ENCODE measurements at places on chromosomes 6 and 20.

DNA sequence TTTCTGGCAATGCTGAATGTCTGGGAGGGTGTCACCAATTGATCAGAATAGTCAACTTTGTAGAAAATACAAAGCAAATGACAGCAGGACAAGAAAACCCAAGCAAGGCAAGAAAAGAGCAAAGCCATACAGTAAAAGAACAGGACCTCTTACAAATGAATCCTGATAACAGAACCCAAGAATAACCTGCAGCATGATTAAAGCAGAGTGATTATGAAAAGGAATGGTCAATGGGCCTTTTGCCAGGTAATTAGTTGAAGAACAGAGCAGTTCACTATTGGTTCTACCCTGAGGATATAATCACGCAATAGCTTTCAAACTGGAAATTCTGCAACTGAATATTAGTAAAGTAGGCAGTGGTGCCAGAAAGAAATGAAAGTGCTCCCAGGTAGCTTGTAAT lies 319.8 kb downstream of the FRK start:
- no peaks in the 10 kb centered on the region for H3K27me3 ChIP-seq

DNA sequence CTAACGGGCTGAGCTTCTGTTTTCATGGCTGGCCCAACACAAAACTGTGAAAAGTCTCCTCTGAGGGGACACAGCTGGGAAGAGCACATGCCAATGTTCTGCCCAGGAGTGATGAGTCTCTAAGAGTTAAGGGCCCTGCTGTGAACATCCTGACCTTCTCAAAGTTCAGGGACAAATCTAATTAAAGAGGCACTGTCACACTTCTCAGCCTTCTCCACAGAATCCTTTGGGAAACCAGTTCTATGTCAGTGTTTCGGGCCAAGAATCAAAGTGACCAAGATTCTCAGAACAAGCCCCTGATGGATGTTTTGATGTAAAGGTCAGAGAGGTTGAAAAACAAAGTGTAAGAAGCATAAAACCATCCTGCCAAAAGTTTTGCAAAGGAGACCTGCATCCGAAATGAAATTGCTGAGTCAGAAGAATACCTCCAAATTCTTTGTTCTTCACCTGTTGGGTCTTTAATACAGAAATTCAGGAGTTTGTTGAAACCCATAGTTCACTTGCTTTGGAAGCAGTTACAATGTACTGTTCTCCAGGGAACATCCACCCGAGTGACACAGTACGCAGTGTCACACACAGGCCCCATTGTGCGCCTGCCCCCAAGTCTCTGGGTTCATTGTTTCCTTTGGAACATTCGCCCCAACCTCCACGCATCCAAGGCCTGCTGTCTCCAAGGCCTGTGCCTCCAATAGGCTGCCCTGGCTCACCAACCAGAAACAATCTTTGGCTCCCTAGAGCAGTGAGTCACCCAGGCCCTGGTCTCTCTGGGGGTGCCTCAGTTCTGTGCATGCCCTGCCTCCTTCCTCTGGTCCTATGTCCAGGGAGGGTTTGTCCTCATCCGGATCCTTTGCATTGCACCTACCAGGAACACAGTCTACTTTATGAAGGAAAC lies 65.5 kb upstream of the QKI start:
- H3K36me3 ChIP-seq = no peaks in the 10 kb centered on the region
- no peak overlapping the region for H3K4me3 ChIP-seq
- peaks cover 7% of the 10 kb centered on the region for H3K4me1 ChIP-seq

GRCh38 chr6:52503323-52503747 lies 73.5 kb downstream of the TRAM2 start:
- H3K4me1 ChIP-seq = peaks cover 16% of the 10 kb centered on the region
- H3K27ac ChIP-seq = peak overlapping the region; percentile 99
- DNase-seq = no peak
- peaks cover 17% of the 10 kb centered on the region for H3K36me3 ChIP-seq

DNA sequence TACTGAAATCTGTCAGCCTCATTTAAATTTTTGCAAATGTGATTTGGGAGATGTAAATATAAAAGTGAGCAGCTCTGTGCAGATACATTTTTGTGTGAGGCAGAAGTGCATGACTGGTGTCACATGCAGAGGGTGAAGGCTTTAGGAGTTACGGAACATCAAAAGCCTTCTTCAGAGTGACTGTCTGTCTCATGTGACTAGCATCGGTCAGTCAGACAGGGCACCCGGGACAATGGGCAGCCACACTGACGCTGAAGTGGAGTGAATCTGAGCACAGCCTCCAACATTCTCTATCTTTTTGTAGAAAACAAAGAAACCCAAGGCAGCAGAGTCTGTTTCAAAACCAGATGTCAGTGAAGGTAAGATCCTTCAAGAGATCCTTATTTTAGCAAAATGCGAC lies 7.9 kb upstream of the FAM209A start:
- H3K36me3 ChIP-seq = peaks cover 37% of the 10 kb centered on the region
- H3K4me1 ChIP-seq = peaks cover 5% of the 10 kb centered on the region
- no peak overlapping the region for H3K27ac ChIP-seq

DNA sequence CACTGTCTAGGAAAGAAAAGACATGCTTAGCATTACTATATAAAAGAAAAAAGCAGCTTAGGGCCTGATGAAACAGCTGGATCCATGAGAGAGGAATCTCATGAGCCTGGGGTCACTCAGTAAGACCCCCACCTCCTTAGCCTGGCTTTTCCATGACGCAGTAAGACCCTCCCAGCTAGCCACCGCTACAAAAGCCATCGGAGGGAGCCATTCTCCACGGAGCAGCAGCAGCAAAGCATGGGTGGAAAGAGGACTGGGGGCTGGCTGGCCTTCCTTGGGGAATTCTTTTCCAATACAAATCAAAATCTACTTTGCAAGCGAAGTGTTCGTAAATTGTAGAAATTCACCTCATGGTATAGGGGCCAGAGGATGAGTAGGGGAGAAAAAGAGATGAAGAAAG lies 91.8 kb downstream of the SOD2 start:
- no peak for DNase-seq
- no peak overlapping the region for H3K4me3 ChIP-seq
- H3K4me1 ChIP-seq = no peaks in the 10 kb centered on the region
- H3K27me3 ChIP-seq = no peaks in the 10 kb centered on the region

- H3K27ac ChIP-seq = no peak overlapping the region
- no peaks in the 10 kb centered on the region for H3K36me3 ChIP-seq
- no peak overlapping the region for H3K4me3 ChIP-seq
- no peak for DNase-seq
These were observed 135.5 kb downstream of the MYLK4 start for GRCh38 chr6:2615251-2615650.

DNA sequence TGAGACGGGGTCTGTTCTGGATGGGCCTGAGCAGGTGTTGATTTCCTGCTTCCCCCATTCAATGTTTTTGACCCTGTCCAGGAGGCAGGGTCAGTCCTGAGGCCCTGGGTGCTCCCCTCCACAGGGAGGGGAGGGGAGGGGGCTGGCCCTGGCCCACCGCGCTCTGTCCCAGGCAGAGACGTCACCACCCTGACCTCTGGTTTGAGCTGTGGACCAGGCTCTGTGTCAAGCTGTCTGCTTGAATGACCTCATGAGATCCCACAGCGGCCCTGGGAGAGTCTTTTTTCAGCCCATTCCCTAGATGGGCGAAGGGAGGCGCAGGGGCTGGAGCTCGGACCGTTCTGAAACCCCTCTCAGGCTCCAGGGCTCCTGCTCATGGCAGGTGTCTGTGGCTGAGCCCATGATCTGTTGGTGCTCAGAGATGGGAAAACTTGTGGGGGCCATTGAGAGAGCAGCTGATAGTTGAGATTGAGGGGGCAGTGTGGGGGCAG lies 8.9 kb upstream of the LKAAEAR1 start:
- H3K4me3 ChIP-seq = no peak overlapping the region
- H3K27me3 ChIP-seq = peaks cover 32% of the 10 kb centered on the region
- no peaks in the 10 kb centered on the region for H3K4me1 ChIP-seq

DNA sequence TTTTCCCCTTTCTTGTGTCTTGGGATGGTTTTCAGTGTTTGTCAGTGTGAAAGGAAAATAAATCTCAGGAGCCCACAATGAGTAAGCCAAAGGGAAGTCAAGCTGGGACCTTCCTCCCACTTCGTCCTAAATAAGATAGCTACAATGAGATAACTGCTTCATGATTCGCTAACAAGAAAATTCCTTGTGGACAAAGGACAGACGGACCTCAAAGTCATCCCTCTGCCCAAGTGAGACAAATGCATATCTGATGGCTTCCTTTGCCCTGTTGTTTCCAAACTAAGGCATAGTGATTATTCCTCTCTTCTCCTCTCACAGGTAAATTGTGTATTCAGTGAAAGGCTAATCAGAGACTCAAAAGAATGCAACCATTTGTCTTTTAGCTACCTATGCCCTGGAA lies 26.1 kb upstream of the ADTRP start:
- no peak for DNase-seq
- H3K4me1 ChIP-seq = peaks cover 24% of the 10 kb centered on the region
- no peaks in the 10 kb centered on the region for H3K27me3 ChIP-seq
- H3K36me3 ChIP-seq = no peaks in the 10 kb centered on the region
- no peak overlapping the region for H3K4me3 ChIP-seq
